Stimulated activated CD8-positive, alpha-beta memory T cell treated with anti-CD3 and anti-CD28 coated beads, Interleukin-2, amount 100 ng/mL, for 48 hours (primary cell): ENCODE measurements at places on chromosomes 7 and 10.

DNA sequence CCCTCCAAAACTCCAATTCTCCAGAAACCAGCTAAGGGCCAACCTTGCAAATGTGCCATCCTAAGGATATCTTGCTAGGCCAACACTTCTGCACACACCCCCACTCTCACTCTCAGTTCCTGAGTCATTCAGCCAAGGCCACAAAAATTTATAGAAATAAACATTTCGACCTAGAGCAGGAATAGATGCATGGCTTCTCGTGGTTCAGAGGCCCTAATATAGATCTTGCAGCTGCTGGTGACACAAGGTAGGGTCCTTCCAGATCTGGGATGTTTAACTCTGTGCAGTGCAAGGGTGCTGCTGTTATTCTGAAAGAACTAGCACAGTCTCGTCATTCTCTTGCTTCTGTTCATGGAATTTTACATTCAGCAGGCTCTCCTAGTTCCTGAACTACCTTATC lies 369.3 kb downstream of the CALN1 start:
- DNase-seq: no peak

GRCh38 chr10:110850099-110850498 lies 21.6 kb upstream of the PDCD4 start:
- no peak for DNase-seq

GRCh38 chr7:13017333-13017857 lies 330.0 kb downstream of the ARL4A start:
- no peak for DNase-seq

GRCh38 chr10:28713626-28714352 lies 36.5 kb downstream of the BAMBI start:
- no peak for DNase-seq

DNA sequence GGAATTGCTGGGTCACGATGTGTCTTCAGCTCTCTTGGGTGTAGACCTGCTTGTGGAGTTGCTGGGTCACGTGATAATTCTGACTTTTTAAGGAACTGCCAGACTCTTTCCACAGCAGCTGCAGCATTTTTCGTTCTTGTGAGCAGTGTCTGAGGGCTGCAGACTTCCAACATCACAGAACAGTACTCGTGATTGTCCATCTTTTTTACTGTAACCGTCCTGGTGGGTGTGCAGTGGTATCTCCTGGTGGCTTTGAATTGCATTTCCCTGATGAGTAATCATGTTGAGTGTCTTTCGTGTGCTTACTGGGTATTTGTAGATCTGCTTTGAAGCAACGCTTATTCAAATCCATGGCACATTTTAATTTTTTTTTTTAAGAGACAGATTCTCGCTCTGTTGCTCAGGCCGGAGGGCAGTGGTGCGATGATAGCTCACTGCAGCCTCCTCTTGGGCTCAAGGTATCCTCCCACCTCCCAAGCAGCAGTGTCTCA lies 22.7 kb downstream of the INPP5A start:
- DNase-seq: no peak
